ENCODE measurements at places on chromosomes 11 and 22.

DNA sequence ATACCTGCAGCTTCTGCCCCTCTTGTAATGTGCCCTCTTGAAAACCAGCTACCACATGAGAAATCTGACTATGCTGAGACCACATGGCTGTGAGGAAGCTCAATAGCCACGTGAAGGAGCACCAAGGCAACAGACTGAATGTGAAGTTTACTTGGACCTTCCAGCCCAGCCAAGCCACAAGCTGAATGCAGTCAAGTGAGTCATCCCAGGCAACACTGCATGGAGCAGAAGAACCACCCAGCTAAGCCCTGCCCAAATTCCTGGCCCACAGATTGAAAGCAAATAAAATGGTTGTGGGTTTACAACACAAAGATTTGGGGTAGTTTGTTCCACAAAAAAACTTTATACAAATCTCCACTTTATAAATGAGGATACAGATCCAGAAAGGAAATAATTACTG, 114.5 kb downstream of the TIMP3 start:
- DNase-seq, result no peak

DNA sequence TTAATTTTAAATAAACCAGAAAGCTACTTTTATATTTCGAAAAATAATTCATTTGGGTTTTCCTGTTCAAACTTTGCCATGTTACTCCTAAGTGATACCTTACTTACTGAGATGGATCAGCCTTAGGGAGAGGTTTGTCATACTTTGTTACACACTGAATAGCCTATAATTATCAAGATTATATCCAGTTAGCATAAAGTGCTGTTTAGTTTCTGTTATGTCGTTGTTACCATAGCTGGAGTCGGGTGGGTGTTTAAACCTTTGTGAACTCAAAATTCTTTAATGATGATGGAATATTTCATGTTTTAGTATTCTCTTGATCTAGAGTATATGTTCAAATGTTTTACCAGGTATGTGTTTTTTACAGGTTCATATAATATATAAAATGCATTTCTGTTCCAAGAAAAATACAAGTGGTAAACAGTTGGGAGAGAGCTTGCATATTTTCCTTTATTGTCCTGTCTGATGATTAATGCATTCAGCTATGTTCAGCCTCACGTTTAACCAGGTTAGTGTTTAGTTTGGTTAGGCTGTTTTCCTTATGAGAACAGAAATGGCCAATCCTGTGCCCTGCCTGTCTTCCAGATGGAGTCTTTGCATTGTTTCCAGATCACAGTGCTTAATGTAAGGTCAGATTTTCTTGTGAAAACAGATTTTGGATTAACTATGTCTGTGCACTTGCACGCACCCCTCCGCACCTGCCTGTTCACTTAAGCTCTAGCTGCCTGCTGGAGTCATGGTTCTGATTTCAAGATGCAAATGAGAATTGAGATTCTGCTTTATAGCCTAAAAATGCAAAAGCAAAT, 105.6 kb downstream of the ATXN10 start:
- DNase-seq, result peak; percentile 23

GRCh38 chr11:131880976-131881375, 510.6 kb downstream of the NTM start:
- DNase-seq, result no peak

DNA sequence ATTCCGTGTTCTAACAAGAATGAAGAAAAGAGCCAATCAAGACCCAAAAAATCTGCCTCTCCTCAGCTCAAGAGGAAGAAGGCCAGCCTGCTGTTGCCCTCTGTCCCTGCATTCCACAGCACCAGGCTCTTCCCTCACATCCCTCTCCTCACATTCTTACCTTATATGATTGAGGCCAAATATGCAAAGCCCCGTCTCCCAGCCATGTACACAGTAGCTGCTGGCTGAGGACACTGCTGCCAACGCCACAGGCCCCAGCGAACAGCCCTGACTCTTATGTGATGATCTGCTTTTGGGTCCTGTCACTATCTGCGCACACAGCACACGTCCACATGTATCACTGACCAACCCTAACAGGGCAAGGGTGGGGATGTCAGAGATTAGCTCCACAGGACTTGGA, 60.2 kb downstream of the MICAL3 start:
- no peak for DNase-seq

- peak; percentile 14 for DNase-seq
Measured at GRCh38 chr11:73200256-73200655, 17.8 kb upstream of the P2RY2 start.

DNA sequence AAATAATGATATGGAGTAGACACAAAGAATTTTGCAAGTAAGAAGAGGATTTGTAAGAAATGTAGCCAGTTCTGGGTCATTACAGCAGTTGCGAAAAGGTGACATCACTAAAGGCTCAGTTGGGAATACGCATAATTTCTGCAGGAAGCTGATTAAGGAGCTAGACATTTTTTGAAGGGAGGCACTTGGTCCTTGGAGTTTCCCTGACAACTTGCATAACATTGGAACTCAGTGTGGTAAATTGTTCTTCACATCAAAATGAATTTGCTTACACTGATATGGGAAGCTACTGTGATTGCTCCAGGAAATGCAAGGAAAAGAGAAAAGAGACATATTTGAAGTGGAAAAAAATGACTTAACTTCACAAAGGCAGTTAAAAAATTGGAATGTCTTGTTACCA, 626.1 kb downstream of the NELL1 start:
- no peak for DNase-seq
